ENCODE measurements at places on chromosomes 1 and 21.
A peak's percentile ranks its signal among the peaks of the same experiment; 100 is the strongest.

DNA sequence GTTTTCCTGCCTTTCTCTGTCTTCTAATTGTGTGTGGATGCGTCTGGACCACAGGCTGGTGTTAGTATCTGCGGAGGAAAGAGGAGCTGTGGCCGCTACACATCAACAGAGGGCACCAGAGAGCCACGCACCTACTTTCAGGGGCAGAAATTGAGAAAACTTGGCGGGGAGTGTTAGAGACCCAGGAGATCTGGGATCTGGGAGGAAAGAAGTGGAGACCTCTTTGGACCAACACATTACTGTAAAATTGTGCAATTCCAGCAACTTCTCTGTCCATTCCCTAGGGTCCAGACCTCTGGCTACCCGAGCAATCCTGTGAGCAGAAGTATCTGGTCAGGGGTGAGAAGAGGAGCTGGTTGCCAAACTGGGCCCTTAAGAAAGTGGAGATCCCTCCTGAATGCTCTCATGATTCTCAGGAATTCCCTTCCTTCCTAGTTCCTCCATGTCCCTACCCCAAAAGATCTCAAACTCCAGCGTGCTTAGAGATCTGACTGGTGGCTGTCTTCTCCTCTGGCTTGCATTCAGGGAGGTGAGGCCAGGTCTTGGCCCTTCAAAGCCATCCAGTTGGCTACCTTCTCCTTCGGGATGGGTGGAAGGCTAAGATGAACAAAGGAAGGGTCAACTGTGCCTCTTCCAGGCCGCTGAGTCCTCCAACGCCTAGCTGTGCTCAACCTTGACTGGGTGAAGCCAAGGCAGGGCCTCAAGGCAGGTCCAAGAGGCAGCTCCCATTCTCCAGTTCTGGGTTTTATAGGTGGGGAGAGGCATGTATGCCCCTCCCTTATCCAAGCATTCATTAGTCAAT is 1.2 kb upstream of the KIRREL1 start:
- peak; percentile 65 for DNase-seq

- no peak for DNase-seq
Measured at GRCh38 chr1:14597343-14598006, 1.0 kb upstream of the KAZN start.

- no peak for DNase-seq
Measured at GRCh38 chr21:36762642-36763041, 63.7 kb downstream of the SIM2 start.

DNA sequence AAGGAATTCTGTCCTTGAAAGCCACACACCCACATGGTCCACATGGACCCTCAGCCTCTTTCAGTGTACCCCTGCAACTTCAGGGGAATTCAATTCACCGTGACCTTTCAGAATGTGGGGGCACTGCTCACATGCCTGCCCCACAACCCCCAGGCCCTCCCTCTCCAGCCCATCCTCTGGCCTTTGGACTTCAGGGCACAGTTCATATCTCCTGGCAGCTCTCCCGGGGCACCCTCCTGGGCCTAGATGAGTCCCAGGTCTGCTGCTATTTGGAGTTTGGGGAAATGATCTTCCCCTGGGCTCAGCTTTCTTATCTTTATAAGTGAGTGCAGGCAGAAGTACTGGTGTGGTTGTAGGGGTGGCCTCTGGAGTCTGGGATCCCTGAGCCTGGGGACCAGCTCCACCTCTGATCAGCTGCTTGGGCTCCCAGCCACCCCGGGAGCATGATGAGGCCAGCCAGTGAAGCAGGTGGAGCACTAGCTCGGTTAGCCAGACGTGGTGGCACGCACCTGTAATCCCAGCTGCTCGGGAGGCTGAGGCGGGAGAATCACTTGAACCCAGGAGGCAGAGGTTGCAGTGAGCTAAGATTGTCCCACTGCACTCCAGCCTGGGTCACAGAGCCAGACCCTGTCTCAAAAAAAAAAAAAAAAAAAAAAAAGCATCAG is 15.8 kb downstream of the C1orf167 start:
- no peak for DNase-seq

- DNase-seq, result no peak
Measured at GRCh38 chr21:14677639-14678179, 131.6 kb upstream of the SAMSN1 start.

DNA sequence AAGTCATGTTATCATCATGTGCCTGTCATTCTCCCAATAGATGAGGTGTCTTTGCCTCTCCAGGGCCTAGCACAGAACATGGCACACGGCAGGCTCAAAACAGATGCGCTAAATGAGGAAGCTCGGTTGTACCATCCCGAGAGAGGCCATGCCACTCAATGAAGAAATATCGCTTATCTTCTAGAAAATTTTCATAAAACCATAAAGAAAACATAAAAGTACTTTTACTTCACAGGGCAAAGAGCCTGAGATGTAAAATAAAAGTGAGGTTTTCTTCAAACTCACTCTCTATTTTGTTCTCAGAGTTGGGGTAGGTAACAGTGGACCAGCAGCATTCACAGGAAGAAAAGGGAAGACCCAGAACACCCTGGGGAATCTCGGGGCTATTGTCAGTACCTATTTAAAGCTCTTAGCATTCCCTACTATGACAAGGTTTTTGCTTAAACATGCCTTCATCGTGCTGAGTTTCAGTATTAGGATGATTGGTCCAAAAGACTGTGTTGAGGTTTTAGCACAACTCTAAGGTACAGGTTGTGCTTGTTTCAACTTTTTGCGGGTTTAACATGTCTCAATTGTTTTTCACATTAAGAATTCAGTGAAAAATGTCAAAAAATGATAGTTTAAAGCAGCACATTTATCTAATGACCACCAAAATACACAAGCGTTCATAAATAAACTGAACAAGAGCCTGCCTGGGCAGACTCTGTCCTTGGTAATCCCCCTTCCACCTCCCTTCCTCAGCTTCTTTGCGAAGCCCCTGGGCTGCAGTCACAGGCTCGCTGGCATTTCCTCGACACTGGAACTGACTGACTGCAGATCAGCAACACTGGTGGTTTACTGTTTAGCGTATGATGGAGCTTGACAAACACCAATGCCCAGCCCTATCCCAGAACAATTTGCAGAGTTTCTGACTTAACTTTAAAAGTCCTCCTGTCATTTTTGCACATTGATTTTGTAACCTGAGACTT is 55.6 kb downstream of the COQ8A start:
- no peak for DNase-seq

DNA sequence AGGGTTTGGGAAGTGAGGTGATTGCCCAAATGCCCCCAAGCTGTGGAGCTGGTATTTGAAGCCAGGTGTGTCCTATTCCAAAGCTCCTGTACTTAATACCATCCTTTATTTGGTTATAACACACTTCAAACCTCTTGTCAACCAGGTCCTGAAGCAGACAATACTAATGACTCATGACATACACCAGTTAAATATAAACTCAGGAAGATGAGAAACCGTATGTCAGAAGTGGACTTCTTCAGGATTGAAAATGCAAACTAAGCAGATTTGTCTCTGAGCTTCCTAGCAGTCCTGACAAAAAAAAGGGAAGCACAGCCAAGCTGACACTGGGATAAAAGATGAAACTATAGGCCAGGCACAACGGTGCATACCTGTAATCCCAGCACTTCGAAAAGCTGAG is 70.6 kb downstream of the ALPL start:
- DNase-seq, result no peak

DNA sequence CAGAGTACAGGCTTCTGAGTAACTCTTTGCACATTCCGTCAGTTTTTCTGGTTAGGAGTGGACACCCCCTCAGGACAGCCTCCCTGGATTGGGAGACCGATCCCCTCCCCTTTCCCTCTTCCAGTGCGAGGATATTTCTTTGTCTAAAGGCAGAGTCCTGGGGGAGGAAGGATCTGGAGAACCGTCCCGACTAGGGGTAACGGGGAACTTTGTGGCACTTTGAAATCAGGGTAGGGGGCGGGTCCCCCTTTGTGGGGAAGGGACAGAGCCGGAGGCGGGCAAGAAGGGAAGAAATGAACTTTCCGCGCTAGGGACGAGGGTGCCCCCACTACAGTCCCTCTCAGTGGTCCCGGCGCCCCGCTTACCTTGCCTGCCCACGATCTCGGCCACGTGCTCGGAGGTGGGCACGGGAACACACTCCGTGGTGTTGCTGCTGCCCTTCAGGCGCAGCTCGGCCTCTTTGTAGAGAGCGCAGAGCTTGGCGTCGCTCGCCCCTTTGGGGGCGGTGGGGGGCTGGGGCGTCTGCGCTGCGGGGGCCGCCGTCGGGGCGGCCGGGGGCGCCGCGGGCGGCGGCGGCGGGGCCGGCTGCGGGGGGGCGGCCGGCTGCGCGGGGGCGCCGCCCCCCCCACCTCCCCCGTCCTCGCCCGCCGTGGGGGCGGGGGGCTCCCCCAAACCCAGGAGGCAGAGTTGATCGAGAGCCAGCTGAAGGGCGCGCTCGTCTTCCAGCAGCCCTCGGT is 917 bp downstream of the MEX3A start:
- DNase-seq, result no peak

DNA sequence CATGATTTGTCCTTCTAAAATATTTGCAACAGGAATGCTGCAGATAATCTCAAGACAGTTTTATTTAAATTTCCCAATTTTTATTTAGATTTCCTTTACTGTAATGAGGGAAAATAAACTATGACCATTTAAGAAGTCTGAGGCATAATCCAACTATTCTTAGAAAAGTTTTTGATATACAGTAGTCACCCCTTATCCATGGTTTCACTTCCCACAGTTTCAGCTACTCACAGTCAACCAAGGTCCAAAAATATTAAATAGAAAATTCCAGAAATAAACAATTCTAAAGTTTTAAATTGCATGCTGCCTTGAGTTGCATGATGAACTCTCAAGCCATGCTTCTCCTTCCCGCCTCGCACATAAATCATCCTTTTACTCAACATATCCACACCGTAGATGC is 33.3 kb downstream of the TOR3A start:
- no peak for DNase-seq

GRCh38 chr1:165900576-165901380 is 73.4 kb downstream of the UCK2 start:
- no peak for DNase-seq

GRCh38 chr21:36728371-36729111 is 29.6 kb downstream of the SIM2 start:
- DNase-seq, result no peak

- peak; percentile 11 for DNase-seq
Measured at GRCh38 chr1:192476802-192477298, 98.7 kb upstream of the RGS1 start.

DNA sequence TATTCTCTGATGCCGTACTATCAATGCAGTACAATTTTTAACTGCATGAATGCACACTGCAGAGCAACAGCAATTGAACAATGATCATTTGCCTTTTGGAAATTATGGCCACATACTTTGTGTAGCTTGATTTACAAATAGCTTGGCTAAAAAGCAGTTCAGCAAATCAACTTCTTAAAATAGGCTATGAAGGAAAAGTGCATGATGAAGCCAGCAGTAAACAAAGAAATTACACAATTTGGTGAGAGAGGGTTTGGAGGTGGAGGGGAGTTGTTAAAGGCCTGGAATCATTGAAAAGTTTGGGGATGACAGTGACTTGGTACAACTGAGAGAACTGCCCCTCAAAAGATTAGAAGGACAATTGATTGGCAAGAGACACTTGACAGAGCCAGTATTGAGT is 6.5 kb downstream of the PIGM start:
- DNase-seq, result no peak

DNA sequence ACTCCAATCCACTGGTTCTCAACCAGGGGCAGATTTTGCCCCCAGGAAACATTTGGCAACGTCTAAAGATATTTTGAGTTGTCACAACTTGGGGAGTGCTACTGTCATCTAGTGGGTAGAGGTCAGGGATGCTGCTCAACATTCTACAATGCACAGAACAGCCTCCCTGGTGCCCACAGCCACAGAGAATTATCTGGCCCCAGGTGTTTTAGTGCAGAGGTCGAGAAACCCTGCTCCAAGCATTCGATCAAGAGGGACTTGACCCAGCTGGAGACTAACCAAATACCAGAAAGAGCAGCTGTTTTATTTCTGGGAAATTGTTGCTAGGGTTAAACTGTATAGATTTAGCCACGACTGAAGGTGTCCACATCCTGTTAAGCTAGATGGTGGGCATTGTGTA is 19.2 kb downstream of the CD247 start:
- DNase-seq, result no peak

DNA sequence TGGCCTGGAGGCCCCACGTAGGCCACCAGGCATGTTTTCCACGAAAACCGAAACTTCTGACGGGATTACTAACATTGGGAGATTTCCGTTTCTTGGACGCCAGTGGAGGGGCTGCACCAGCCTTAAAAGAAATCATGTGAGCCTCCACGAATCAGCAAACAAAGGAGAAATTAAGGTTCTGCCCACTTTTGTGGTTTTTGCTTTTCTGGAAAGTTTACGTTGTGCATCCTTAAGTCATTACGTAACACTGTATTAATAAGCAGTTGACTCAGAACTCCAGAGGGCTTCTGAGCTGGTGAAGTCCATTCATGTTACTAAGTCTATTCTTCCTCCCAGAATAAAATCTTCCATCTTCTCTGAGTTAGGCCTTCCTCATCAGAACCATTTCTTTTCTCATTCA is 168.5 kb downstream of the PSMG1 start:
- no peak for DNase-seq

DNA sequence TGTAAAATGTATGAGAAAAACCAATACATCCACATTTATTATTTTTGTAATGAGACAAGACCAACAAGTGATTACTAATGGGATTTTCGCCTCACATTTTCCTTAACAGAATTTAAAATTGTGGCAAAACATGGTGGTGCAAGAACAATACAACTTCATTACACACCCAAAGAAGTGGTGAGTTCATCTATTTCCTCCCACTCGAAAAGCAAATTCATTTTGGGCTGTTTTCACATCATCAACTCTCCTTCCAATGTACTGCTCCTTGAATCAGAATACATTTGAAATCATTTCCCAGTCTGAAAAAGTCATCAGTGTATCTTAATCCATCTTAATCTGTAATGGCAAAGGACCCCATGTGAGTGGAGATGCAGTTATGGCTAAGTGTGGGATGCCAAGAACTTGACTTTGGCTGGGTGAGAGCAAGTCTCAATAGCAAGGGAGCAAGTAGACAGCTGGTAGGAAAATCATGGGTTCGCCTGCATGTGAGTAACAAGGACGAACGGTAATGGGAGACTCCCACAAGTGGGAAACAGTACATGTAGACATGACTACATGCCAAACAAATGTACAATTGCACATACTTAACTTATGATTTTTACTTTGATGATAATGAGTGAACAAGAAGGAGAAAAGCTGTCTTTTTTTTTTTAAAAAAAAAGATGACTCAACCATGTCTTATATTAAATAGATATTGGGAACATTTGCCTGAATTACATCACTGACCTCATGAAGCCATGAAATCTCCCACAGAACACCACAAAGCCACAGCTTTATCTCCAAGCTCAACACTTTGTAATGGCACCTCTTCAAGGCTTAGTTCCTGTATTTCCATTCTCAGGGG is 46.0 kb downstream of the RUNX1 start:
- no peak for DNase-seq

DNA sequence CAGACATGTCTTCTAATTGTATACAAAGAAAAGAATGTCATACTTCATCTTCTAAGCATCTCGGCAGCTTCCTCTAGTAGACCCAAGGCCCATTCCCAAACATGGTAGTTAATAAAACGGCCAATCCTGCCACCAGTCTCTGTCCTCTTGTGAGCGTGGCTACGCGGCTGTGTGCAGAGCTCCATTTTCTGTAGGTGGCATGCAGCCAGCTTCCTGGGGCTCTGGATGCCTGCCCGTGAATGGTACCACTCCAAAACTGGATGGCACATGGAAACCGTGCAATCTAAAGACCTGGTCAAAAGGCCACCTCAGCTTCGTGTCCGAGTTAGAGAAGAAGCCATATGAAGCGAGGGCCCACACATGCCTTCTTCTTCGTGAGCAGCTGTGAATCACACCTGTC is 110.7 kb downstream of the SIPA1L2 start:
- DNase-seq, result no peak
